ENCODE measurements at places on chromosomes 3 and 15. TPM values are rescaled to one million over a fixed set of nuclear protein-coding genes. Genes with fewer than 3 reads are reported as not detected.

GOLGA6L7 gene
- total RNA-seq, result not detected

TJP1 gene
- total RNA-seq, result 74.3 TPM

- DNase-seq, result no peak
- no peaks in the 10 kb centered on the region for H3K27me3 ChIP-seq
- H3K27ac ChIP-seq, result no peak overlapping the region
- no peaks in the 10 kb centered on the region for H3K36me3 ChIP-seq
Measured at GRCh38 chr3:59266551-59266950, 216.7 kb upstream of the CFAP20DC start.

- H3K27me3 ChIP-seq, result no peaks in the 10 kb centered on the region
- H3K4me3 ChIP-seq, result no peak overlapping the region
- H3K4me1 ChIP-seq, result no peaks in the 10 kb centered on the region
Measured at GRCh38 chr3:7194071-7194835, 333.3 kb downstream of the GRM7 start.

- DNase-seq, result no peak
- H3K27ac ChIP-seq, result peak overlapping the region; percentile 92
- H3K4me3 ChIP-seq, result no peak overlapping the region
- H3K27me3 ChIP-seq, result no peaks in the 10 kb centered on the region
Measured at GRCh38 chr15:48601095-48601494, 44.4 kb downstream of the FBN1 start.

ISLR2 gene
- not detected for total RNA-seq

DNA sequence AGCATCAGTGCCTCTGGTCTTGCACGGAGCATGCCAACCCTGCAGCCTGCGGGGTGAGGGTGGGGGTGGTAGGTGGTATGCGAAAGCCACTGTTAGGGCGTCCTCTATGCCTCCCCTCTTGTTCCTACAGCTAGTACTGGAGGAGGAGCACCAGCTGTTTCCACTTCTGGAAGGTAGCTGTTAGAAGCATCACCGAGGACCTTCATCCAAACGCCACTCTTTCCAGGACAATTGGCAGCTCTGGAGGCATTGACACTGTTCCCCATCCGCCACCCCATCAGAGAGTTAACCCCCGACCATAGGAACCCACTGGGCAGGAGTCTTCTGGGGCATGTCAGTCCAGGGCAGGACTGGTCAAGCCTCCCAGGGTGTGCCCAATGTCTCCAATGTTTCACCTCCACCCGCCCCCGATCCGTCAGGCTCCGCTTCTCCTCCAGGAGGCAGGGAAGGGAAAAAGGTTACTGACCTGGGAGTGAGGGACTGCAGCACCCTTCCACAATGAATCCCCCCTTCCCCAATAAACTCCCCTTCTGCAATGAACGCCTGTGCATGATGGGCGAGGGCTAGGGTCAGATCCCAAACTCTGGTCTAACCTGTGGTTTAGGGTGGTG, 487 bp downstream of the DUOX2 start:
- DNase-seq, result peak; percentile 79
- no peak overlapping the region for H3K27ac ChIP-seq
- no peak overlapping the region for H3K4me3 ChIP-seq
- peaks cover 86% of the 10 kb centered on the region for H3K27me3 ChIP-seq

- DNase-seq, result peak; percentile 73
- no peaks in the 10 kb centered on the region for H3K27me3 ChIP-seq
- no peaks in the 10 kb centered on the region for H3K36me3 ChIP-seq
- H3K4me1 ChIP-seq, result no peaks in the 10 kb centered on the region
- H3K27ac ChIP-seq, result no peak overlapping the region
Measured at GRCh38 chr3:42526616-42527367, 24.3 kb downstream of the VIPR1 start.

DNA sequence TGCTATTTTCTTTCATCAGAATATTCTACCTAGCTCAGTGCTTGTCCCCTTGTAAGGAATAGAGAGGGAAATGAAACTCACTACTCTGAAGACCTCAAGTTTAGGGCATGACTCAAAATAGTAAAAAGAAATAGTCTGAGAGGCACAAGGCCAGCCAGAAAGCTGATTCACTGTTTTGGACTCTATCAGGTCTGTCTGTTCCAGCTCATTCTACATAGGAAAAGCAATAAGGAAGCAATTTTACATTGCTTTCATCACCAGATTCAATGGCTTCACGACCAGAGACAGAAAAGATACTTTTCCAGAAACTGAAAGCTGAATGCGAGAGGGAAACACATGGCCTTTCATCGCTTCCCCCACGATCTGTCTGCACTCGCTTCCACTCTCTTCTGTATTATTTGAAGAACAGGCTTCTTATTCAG, 276.0 kb downstream of the GBE1 start:
- H3K27me3 ChIP-seq, result no peaks in the 10 kb centered on the region
- peaks cover 17% of the 10 kb centered on the region for H3K4me1 ChIP-seq
- no peaks in the 10 kb centered on the region for H3K36me3 ChIP-seq
- DNase-seq, result peak; percentile 50
- H3K4me3 ChIP-seq, result no peak overlapping the region

GRCh38 chr3:171850960-171851659, 8.0 kb downstream of the TMEM212 start:
- peak overlapping the region; percentile 57 for H3K27ac ChIP-seq
- peaks cover 25% of the 10 kb centered on the region for H3K4me1 ChIP-seq
- no peaks in the 10 kb centered on the region for H3K36me3 ChIP-seq
- H3K27me3 ChIP-seq, result no peaks in the 10 kb centered on the region
- no peak for DNase-seq

GRCh38 chr3:63228677-63229076, 49.4 kb upstream of the SYNPR start:
- DNase-seq, result no peak
- H3K27me3 ChIP-seq, result no peaks in the 10 kb centered on the region
- H3K4me3 ChIP-seq, result peak overlapping the region; percentile 33
- no peaks in the 10 kb centered on the region for H3K4me1 ChIP-seq
- no peak overlapping the region for H3K27ac ChIP-seq
- no peaks in the 10 kb centered on the region for H3K36me3 ChIP-seq

GRCh38 chr3:52786330-52787215, 8.0 kb upstream of the ITIH3 start:
- no peaks in the 10 kb centered on the region for H3K36me3 ChIP-seq
- no peaks in the 10 kb centered on the region for H3K4me1 ChIP-seq
- peak; percentile 53 for DNase-seq
- H3K27ac ChIP-seq, result no peak overlapping the region

- DNase-seq, result no peak
- no peak overlapping the region for H3K4me3 ChIP-seq
- H3K4me1 ChIP-seq, result no peaks in the 10 kb centered on the region
- H3K36me3 ChIP-seq, result no peaks in the 10 kb centered on the region
Measured at GRCh38 chr3:158839966-158840365, 38.1 kb downstream of the MFSD1 start.

DNA sequence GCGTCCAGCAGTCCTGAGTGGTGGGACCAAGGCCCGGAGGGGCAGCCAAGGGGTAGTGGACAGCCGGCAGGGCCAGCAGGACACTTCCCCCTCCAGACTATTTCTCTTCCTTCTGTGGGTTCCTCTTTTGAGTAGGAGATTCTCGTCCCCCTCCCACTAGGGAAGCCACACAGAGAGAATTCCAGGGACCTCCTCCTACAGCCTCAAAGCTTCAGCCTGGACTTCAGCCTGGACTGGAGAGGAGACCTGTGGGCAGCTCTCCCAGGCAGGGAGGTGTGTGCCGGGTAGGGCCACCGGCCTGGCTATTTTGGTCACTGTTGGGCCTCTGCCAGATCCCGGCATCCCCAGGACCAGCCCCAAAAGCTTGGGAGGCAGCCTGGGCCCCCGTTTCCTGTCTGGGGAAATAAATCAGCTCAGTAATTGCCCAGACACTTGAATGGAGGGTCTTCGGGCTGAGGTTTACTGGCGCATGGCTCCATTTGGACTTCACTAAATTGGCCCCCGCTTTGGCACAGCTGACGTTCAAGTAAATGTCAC, 1.3 kb downstream of the SLC6A6 start:
- H3K36me3 ChIP-seq, result peaks cover 6% of the 10 kb centered on the region
- peak overlapping the region; percentile 68 for H3K27ac ChIP-seq

All from osteoblast (primary cell).